ENCODE measurements at places on chromosomes 3 and 15. TPM values are rescaled to one million over a fixed set of nuclear protein-coding genes. Genes with fewer than 3 reads are reported as not detected.

Gene RBP2
- total RNA-seq, result not detected

Gene GABRB3
- 1.7 TPM for total RNA-seq

Gene TRIM42
- not detected for total RNA-seq

Gene MBNL1
- total RNA-seq, result 109 TPM

Gene CCR9
- not detected for total RNA-seq

DNA sequence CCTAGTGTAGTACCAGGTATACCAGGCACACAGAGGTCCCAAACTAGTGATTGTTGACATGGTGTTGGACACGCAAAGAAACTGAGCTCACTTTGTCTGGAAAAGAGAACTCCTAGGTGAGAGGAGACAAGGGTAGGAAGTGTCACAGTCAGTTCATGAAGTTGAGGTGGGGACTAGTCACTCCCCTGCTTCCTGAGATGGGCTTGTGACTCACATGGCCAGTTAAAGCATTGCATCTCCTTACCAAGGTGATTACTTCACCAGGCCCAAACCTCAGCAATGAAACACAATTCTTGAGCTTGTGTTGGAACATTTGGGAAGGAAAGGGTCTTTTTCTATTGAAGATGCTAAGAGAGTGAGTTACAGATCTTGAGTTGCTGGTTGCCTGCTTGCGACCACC, 49.2 kb upstream of the RAD18 start:
- no peaks in the 10 kb centered on the region for H3K4me1 ChIP-seq
- H3K4me3 ChIP-seq, result no peak overlapping the region
- H3K36me3 ChIP-seq, result no peaks in the 10 kb centered on the region
- H3K27me3 ChIP-seq, result no peaks in the 10 kb centered on the region
- H3K27ac ChIP-seq, result no peak overlapping the region

- no peaks in the 10 kb centered on the region for H3K36me3 ChIP-seq
- no peaks in the 10 kb centered on the region for H3K4me1 ChIP-seq
- no peaks in the 10 kb centered on the region for H3K27me3 ChIP-seq
These were observed 749.8 kb downstream of the NAALADL2 start for GRCh38 chr3:175608911-175609310.

- H3K27me3 ChIP-seq, result no peaks in the 10 kb centered on the region
- H3K27ac ChIP-seq, result no peak overlapping the region
- peaks cover 4% of the 10 kb centered on the region for H3K4me1 ChIP-seq
- no peak for DNase-seq
These were observed 19.2 kb downstream of the UBP1 start for GRCh38 chr3:33420966-33421365.

- no peaks in the 10 kb centered on the region for H3K36me3 ChIP-seq
- H3K27ac ChIP-seq, result no peak overlapping the region
- H3K4me1 ChIP-seq, result no peaks in the 10 kb centered on the region
- no peak for DNase-seq
These were observed 49.4 kb downstream of the RBMS3 start for GRCh38 chr3:29329986-29330890.

- DNase-seq, result no peak
- no peak overlapping the region for H3K27ac ChIP-seq
- no peaks in the 10 kb centered on the region for H3K27me3 ChIP-seq
These were observed 1.2 kb downstream of the SNX22 start for GRCh38 chr15:64152507-64153387.
